ENCODE measurements at places on chromosomes 7 and 10. TPM values are rescaled to one million over a fixed set of nuclear protein-coding genes. Genes with fewer than 3 reads are reported as not detected.

DNA sequence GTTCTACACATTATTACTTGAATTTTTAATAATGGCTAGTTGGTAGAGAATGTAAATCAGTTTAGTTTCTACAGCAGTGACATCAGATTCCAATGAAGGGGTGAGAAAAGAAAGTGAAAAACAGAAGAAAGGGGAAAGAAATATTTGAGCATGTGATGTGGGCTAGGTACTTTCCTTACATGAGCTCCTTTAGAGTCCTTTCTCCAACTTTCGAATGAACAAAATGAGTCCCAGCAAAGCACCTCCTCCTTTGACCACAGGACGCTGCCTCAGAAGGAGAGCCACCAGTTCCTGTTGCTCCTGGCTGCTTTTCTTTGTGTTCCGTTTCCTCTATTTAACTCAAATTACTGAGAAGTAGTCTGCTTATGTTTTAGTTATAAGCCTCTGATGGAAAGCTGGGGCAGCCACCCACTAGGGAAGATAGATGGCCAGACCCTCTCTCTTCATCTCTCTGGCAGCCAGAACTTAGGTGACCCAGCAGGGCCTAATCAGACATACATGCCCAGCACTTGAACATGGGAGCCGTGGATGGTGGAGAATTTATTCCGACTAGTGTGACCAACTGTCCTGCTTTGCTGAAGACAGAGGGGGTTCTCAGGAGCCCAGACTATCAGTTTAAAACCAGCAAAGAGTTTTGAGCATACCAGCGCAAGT lies 82.4 kb upstream of the NME8 start:
- no peaks in the 10 kb centered on the region for H3K27me3 ChIP-seq
- H3K36me3 ChIP-seq: no peaks in the 10 kb centered on the region
- no peak overlapping the region for H3K4me3 ChIP-seq

DNA sequence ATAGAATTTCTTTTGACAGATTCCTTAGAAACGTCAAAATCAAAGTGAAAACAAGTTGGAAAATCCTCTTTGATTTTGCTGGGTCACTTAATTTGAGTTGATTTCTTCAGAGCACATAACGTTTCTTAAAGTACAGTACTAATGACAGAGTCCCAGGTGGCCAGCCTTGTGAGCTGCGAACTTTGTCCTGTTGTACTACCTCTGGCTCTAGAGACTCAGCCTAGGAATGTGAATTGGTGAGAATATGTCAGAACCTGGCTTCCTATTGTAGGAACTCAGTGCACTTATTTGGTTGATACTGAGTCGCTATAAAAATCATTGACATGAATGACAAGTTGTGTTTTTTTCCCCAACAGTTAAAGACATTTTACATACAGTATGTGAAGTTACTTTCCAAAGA lies 20.2 kb downstream of the SDK1 start:
- no peak overlapping the region for H3K4me3 ChIP-seq
- H3K27me3 ChIP-seq: no peaks in the 10 kb centered on the region
- no peaks in the 10 kb centered on the region for H3K36me3 ChIP-seq

DNA sequence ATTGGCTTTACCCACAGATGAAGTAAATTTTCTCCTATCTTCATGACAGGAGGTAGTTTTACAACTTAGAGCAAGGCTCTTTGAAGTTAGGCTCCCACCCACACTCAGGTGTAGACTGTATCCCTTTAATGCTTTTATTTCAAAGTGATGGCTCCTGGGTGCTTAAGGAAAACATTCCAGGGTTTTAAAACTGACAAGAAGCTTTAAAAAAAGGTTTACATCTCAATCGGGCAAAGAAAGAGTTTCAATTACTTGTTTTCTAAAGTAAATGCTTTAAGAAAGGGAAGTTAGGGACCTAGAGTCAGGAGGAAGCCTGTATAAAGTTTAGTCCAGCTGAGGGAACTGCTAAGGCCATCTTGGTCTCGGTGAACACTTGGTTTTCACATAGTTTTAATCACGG lies 1153.8 kb upstream of the C7orf33 start:
- H3K4me1 ChIP-seq: no peaks in the 10 kb centered on the region
- H3K36me3 ChIP-seq: no peaks in the 10 kb centered on the region
- no peak overlapping the region for H3K4me3 ChIP-seq
- H3K27me3 ChIP-seq: no peaks in the 10 kb centered on the region

LRRTM3 gene
- total RNA-seq: not detected

DNA sequence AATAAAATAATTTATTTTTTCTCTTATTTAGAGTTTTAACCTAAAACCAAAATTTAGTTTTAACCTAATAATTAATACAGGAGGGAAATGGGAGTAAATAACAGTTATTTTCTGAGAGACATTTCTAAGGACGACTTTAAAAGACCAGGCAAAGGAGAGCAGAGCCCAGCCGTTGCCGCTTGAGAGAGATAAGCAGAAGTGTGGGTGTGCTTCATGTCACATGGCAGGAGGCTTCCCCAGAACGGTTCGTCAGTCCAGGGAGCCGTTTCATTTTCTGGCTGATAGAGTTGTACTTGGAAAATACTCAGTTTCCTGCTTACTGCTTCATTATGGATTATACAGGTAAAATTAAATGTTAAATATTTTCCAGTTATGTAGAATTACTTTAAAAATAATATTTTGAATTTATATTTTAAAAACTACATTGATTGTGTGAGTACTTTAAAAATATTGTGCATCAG lies 61.4 kb downstream of the ST7 start:
- peak overlapping the region; percentile 4 for H3K4me3 ChIP-seq
- peak; percentile 40 for DNase-seq
- no peak overlapping the region for H3K27ac ChIP-seq
- H3K4me1 ChIP-seq: peaks cover 15% of the 10 kb centered on the region

DNA sequence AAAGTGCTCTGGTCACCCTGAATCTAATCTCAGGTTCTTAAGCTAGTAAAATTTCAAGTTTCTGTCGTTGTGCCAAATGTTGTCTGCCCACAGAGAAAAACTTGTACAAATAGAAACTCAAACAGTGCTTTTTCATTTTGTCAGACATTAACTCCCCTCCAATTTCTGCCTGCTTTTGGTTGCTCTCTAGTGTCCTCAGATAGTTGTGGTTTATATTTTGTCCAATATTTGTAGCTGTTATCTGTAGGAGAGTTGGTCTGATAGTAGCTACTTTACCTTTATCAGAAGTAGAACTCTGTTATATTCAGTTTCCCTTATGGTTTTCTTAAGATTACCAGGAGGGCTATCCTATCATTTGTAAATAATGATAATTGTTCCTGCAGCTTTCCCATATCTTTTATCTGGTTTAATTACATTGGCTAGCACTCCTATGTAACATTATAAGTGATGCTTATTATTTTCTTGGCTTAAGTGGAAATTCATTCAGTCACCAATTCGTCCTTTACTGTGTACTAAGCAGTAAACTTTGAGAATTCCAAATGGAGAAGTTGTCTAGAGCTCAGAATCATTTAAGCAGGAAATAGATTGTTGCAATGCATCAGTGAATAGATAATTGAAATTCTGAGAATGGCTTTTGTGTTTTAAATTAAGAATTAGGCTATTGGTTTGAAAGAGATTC lies 91.0 kb downstream of the ANKIB1 start:
- no peak for DNase-seq
- no peaks in the 10 kb centered on the region for H3K4me1 ChIP-seq
- H3K27ac ChIP-seq: no peak overlapping the region

DNA sequence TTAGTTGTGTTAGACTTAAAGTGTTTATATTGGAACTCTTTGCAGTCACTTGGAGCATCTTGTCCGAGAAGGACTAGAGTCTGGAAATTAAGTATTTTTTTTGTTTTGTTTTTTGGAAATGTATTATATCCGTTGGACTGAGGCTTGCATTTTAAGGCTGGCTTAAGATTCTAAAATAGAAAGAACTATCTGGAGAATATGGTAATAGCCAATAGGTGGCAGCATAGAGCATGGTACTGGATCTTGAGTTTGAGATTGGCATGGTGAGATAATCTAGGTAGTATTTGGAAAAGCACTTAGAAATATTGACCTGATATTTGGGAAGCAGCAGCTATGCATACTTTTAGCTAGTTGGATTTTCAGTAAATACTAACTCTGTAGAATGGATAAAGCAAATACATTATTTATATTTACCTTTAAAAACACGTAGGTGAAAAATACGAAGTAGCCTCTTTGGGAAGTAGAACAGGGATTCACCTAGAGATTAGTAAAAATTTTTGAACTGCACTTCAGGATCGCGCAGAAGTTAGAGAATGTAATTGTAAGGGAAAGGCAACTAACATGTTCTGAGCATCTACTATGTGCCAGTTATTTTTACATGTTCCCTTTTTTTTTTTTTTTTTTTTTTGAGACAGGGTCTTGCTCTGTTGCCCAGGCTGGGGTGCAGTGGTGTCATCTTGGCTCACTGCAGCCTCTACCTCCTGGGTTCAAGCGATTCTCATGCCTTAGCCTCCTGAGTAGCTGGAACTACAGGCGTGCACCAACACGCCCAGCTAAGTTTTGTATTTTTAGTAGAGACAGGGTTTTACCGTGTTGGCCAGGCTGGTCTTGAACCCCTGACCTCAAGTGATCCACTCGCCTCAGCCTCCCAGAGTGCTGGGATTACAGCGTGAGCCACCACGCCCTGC lies 78.6 kb downstream of the LCOR start:
- H3K4me3 ChIP-seq: no peak overlapping the region
- no peak for DNase-seq
- no peak overlapping the region for H3K27ac ChIP-seq
- peaks cover 14% of the 10 kb centered on the region for H3K36me3 ChIP-seq
